Sigmoid colon (tissue), 7 donors: ENCODE measurements at places on chromosomes 7 and 10.

DNA sequence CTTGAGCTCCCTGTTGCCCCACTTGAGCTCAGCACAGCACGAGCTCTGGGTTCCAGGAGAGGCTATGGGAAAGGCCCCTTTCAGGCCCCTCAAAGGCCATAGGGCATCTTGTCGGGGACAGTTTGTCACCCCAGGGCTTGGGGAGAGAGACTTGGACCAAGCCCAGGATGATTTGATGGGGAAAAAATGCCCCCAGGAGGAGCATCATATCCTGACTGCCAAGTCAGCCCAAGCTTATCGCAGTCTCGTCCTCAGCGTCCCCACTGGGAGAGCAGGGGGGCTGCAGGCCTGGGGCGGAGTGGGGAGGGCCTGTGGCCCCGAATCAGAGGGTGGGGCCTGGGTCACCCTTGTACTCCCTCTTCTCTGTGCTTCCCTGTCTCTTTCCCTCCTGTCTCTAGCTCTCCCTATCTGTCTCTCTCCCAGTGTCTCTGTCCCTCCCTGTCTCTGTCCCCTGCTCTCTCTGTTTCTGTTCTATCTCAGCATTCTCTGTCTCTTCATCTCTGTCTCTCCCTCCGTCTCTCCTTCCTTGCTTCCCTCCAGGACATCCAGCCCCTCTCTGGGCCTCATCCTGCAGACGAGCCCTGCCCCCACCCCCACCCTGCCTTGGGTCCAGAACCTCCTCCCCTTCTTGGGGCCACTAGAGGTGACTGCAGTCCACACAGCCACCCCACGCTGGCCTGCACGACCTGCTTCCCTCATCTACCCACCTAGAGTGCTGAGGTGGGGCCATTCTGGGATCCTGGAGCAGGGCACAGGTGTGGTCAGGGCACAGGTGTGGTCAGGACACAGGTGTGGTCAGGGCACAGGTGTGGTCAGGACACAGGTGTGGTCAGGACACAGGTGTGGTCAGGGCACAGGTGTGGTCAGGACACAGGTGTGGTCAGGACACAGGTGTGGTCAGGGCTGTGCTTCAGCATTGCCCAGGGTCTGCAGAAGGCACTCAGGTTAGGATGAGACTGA is 17.3 kb upstream of the GRIFIN start:
- H3K27me3 ChIP-seq, result peaks cover 27% of the 10 kb centered on the region
- no peak for DNase-seq
- H3K27ac ChIP-seq, result no peak overlapping the region

GRCh38 chr10:3217853-3218252 is 45.3 kb upstream of the PITRM1 start:
- H3K36me3 ChIP-seq, result no peaks in the 10 kb centered on the region
- no peak overlapping the region for H3K4me3 ChIP-seq
- DNase-seq, result no peak
- H3K4me1 ChIP-seq, result peaks cover 29% of the 10 kb centered on the region
- no peaks in the 10 kb centered on the region for H3K27me3 ChIP-seq

DNA sequence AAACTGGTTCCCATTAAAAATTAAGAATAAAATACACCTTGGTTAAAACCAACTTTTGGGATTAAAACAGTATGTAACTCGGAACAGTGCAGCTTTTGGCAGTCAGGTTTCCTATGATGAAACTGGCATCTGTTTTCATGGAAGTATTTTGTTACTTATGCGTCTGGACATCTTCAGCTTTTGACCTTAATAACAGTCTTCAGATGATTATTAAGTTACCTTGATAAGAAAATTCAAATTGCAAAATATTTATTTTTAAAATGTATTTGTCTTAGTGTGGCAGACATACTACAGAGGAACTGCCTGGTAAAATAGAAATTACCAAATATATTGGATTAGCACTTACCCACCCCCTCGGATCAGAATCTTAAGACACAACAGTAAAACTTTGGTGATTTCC is 100.0 kb downstream of the ITGB8 start:
- no peak overlapping the region for H3K4me3 ChIP-seq
- DNase-seq, result no peak
- no peaks in the 10 kb centered on the region for H3K36me3 ChIP-seq
- no peaks in the 10 kb centered on the region for H3K27me3 ChIP-seq
- no peaks in the 10 kb centered on the region for H3K4me1 ChIP-seq

- H3K36me3 ChIP-seq, result no peaks in the 10 kb centered on the region
- H3K27ac ChIP-seq, result no peak overlapping the region
- no peak overlapping the region for H3K4me3 ChIP-seq
- no peak for DNase-seq
- no peaks in the 10 kb centered on the region for H3K4me1 ChIP-seq
- H3K27me3 ChIP-seq, result no peaks in the 10 kb centered on the region
Measured at GRCh38 chr7:33448035-33448434, 318.7 kb downstream of the BBS9 start.

- no peaks in the 10 kb centered on the region for H3K4me1 ChIP-seq
- no peak for DNase-seq
- H3K4me3 ChIP-seq, result no peak overlapping the region
Measured at GRCh38 chr7:154698726-154699291, 304.1 kb downstream of the PAXIP1 start.

GRCh38 chr7:12993025-12993424 is 305.6 kb downstream of the ARL4A start:
- DNase-seq, result no peak
- H3K36me3 ChIP-seq, result no peaks in the 10 kb centered on the region
- H3K4me3 ChIP-seq, result no peak overlapping the region
- no peaks in the 10 kb centered on the region for H3K4me1 ChIP-seq

GRCh38 chr10:124252097-124252715 is 158.8 kb upstream of the CHST15 start:
- no peaks in the 10 kb centered on the region for H3K36me3 ChIP-seq
- DNase-seq, result no peak
- H3K27ac ChIP-seq, result no peak overlapping the region

DNA sequence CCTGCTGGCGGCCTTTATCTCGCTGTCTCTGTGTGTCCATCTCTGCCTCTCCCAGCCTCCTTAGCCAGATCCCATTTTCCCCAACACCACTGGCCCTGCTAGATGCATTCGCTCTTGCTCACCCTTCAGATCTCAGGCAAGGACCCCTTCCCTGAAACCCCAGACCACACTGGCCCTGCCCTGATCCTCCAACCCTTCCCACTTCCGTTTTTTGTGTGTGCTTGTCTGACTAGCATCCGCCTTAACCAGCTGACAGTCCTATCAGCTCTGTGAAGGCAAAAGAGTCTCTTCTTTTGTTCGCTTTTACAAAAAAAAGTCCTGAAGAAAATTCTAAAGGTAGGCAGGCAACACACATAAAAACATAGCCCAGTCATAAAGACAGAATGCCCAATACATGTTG is 28.7 kb downstream of the CHST15 start:
- no peak for DNase-seq
- H3K36me3 ChIP-seq, result no peaks in the 10 kb centered on the region
- H3K27ac ChIP-seq, result peak overlapping the region; percentile 71
- H3K4me1 ChIP-seq, result peaks cover 54% of the 10 kb centered on the region
- no peaks in the 10 kb centered on the region for H3K27me3 ChIP-seq

DNA sequence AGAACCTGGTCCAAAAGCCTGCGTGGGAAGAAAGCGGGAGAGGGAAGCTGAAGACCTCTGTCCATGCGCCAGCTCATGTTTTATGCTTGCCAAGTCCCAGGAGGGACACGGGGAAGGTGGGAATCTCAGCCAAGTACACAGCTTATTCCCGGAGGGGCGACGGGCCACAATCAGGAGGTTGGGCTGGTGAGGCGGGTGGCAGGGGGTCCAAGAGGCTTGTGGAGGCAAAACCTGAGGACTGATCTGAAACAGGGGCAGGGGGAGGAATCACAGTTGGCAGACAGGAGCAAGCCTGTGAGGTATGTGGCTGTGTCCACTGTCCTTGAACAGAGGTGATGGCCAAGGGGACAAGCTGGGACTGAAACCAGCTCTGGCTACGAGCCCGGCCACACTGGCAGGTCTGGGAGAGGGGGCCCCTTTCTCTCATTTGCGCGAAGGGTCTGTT is 38.0 kb upstream of the LEP start:
- H3K4me3 ChIP-seq, result no peak overlapping the region
- no peak overlapping the region for H3K27ac ChIP-seq
- no peaks in the 10 kb centered on the region for H3K4me1 ChIP-seq
- peaks cover 6% of the 10 kb centered on the region for H3K27me3 ChIP-seq
- no peaks in the 10 kb centered on the region for H3K36me3 ChIP-seq
- DNase-seq, result no peak

- DNase-seq, result no peak
- H3K27me3 ChIP-seq, result no peaks in the 10 kb centered on the region
- peaks cover 13% of the 10 kb centered on the region for H3K4me1 ChIP-seq
- no peak overlapping the region for H3K4me3 ChIP-seq
Measured at GRCh38 chr7:90715067-90715466, 118.9 kb downstream of the CDK14 start.

- no peaks in the 10 kb centered on the region for H3K27me3 ChIP-seq
- H3K36me3 ChIP-seq, result no peaks in the 10 kb centered on the region
- DNase-seq, result no peak
Measured at GRCh38 chr10:78211561-78212051, 177.9 kb downstream of the RPS24 start.

- no peaks in the 10 kb centered on the region for H3K4me1 ChIP-seq
- no peak overlapping the region for H3K27ac ChIP-seq
- H3K27me3 ChIP-seq, result no peaks in the 10 kb centered on the region
- H3K4me3 ChIP-seq, result no peak overlapping the region
- DNase-seq, result no peak
Measured at GRCh38 chr10:93576888-93577287, 10.4 kb downstream of the FFAR4 start.

DNA sequence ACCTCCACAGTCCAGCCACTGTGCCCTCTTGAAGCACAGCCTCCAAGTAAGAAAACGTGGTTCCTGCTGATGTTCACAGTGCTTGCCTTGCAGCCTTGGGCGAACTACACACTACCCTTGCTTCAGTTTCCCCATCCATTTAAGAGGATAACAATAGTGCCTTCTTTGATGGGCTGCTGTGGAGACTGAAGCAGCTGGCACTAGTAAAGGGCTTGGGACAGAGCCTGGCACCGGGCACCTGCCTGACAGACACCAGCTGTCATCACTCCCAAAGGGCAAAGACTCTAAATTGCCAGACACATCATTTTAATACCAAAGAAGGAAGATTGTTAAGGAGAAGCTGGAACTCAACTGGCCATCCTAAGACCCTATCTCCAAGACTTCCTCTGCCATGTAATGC is 3.1 kb upstream of the C10orf90 start:
- H3K27ac ChIP-seq, result no peak overlapping the region
- H3K4me3 ChIP-seq, result no peak overlapping the region
- H3K4me1 ChIP-seq, result no peaks in the 10 kb centered on the region
- H3K27me3 ChIP-seq, result no peaks in the 10 kb centered on the region

DNA sequence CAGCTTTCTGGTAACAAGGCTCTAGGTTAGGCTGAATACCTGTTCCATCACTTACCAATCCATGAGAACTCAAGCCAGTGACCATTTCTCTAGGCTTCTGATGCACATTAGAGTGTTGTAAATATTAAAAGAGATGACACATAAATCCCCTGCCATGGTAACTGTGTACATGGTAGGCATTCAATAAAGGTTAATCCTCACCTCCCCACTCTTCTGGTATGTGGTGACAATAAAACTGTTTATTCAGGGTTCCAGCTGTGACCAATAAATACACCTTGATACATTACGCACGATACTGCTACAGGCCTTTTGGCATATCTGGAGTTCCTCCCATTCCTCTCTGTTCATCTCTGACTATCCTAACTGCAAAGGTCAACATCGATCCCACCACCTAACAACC is 171.9 kb downstream of the SRPK2 start:
- H3K36me3 ChIP-seq, result no peaks in the 10 kb centered on the region
- no peaks in the 10 kb centered on the region for H3K27me3 ChIP-seq
- no peak for DNase-seq

GRCh38 chr10:99337901-99338300 is 8.7 kb downstream of the CNNM1 start:
- H3K4me1 ChIP-seq, result peaks cover 8% of the 10 kb centered on the region
- H3K36me3 ChIP-seq, result no peaks in the 10 kb centered on the region
- H3K27me3 ChIP-seq, result no peaks in the 10 kb centered on the region

- peaks cover 44% of the 10 kb centered on the region for H3K4me1 ChIP-seq
- peak overlapping the region; percentile 85 for H3K27ac ChIP-seq
- no peaks in the 10 kb centered on the region for H3K36me3 ChIP-seq
- H3K27me3 ChIP-seq, result no peaks in the 10 kb centered on the region
- no peak for DNase-seq
Measured at GRCh38 chr10:63712717-63713115, 191.5 kb downstream of the REEP3 start.

DNA sequence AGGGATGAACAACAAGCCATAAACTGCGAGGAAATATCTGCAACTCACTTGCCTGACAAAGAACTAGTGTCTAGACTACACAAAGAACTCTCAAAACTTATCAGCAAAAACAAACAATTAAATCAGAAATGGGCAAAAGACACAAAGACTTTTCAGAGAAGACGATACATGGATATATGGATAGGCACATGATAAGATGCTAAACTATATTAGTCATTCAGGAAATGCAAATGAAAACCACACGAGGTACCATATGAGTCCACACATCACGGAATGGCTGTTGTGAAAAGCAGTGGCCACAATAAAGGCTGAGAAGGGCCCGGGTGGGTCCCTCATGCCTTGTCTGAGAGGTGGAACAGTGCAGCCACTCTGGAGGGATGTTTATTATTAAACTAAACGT is 267.8 kb downstream of the WDR37 start:
- no peak overlapping the region for H3K4me3 ChIP-seq
- H3K27me3 ChIP-seq, result no peaks in the 10 kb centered on the region
- no peak overlapping the region for H3K27ac ChIP-seq
- H3K36me3 ChIP-seq, result no peaks in the 10 kb centered on the region
- DNase-seq, result no peak

DNA sequence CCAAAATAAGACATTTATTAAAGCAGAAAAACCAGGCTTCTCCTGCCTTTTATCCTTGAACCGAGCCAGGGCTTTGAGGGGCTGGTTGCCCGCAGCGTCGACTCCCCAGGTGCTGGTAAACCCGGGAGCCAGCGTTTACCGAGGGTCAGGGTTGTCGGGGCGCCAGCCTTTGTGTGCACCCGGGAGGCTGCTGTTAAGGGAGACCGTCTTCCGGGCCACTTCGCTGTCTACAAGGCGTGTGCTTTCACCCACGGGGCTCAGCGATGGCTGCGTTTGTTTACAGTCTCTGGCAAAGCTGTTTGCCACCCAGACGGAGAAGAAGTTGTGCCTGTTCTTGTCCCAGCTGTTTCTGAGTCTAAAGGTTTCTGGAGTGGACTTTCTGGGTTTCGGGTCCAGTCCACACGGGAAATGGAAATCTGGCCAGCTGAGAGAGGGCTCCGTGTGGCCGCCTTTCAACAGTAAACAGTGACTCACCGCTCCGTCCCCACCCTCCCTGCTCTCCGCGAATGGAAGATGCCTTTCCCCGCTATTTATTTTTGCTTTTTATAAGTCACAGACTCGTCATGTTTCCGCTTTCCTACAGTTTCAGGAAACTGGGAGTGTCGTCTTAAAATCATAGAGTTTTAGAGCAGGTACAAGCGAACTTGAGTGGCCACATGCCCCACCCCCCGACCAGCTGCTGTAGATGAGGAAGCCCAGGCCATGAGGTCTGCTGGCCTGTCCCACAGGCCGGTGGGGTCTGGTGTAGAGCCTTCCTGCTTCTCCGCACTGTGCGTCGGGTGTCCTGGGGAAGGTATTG is 2.2 kb downstream of the MAFK start:
- peak overlapping the region; percentile 80 for H3K4me3 ChIP-seq
- H3K36me3 ChIP-seq, result no peaks in the 10 kb centered on the region
- H3K27ac ChIP-seq, result peak overlapping the region; percentile 95
